ENCODE measurements at places on chromosomes 3 and 15.

GRCh38 chr15:62840526-62841268, 201.8 kb upstream of the TPM1 start:
- DNase-seq, result no peak

GRCh38 chr3:165799026-165799425, 38.2 kb downstream of the BCHE start:
- no peak for DNase-seq

DNA sequence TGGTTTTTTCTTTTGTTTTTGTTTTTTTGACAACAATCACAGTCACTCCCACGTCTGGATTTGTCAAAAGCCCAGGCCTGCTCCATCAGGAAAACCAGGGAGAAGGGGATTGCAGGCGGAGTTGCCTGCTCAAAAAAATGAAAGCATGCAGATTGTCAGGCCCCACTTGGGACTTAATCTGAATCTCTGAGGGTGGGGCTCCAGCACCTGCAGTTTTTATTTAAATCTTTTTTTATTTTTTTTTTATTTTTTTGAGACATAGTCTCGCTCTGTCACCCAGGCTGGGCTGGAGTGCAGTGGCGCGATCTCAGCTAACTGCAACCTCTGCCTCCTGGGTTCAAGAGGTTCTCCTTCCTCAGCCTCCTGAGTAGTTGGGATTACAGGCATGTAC, 140.9 kb downstream of the FOXP1 start:
- no peak for DNase-seq

DNA sequence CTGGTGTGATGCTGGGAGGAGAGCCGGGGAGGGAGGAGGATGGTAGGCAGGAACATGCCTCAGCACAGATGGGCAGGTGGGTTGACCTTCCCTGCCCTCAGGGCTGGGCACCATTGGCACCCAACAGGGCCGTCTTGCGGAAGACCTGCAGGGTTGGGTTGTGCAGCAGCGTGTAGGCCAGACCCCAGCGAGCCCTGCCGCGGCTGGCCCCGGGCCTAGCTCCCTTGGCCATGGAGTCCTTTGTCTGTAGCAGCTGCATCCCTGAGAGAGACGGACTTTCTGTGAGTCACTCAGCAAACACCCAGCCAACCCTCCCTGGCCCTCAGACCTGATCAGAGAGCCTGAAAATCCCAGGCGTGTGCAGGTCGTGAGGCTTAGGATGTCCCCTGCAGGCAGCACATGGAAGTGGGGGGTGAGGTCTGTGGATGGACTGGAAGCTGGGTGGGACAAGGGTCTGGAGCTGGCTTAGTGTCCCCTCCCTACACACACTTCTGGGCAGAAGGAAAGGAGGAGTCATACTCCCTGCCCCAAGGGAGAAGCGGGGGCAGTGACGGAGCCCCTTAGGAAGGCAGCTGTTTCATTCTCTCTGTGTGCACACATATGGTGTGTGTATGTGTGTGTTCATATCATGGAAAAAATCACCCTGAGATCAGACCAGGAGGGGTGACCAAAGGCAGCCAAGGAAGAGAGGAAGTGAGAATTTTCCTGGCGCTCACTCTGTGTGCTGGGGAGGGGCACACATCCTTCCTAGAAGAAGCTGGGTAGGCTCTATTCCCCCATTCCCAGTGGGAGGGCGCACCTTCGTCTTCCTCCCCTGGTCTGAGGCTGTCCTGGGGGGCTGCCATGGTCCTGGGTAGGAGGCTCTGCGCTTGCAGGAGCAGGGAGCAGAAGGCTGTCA, 6.7 kb downstream of the ISLR start:
- no peak for DNase-seq

DNA sequence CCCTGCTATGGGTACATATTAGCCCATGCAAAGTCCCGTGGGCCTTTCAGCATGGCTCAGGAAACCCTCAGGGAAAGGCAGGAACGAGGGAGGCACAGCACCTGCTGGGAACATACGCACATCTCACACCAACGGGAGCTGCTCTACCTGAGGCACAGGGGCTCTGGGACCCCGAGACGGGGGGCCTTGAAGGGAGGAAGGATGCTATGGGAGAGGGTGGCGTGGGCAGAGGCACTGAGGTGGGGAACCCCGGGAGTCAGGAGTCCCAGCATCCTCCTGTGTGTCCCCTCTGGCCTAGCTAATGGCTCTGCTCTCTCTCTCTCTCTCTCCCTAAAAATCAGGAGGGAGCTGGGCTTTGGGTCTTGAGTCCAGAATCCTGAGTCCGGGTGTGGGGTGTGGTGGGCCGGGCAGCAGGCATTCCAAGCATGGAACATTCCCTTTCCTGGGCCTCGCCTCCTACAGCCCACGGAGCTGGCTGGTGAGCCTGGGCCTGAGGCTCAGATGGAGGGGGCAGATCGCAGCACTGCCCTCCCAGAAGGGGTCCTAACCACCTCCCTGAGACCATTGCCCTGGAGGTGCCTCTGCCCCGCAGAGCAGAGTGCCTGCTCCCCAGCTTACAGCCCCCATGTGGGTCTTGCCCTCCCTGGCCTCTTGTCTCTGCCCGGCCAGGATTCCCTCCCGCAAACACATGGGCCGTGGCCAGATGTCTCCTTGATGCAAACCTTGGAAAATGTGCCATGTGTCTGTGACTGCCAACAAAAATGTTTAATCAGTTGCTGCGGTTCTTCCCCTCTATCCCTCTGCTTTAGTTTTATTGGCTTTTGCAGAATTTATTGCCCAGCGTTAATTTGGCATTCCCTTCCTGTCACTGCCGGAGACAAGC, 101.6 kb downstream of the TMEM266 start:
- DNase-seq, result no peak

DNA sequence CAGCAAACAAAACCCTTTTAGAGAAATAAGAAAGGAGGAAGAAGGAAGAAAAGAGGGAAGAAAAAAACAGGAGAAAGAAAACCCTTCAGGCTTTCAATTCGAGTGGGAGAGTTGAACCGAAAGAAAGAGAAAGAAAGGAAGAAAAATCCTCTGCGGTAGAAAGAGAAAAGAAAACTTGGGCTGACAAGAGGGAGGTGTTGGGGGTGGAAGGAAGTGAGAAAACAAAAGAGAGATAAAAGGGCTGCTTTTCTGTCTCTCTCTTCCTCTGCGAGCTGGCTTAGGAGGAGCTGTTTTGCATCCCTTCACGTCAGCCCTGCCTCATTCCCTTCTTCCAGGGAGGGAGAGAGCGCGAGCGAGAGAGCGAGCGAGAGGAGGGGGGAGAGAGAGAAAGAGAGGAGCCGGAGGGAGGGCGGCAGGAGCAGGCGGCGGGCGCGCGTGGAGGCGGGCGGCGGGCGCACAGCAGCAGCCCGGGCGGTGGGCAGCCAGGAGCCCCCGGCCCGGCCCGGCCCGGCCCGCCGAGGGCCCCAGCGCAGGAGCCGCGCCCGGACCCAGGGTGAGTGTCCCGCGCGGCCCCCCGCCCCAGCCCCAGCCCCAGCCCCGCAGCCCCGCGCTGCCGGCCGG, at the start of gene ZNF710:
Gene ZNF710, plus strand, starts transcription at position 263 of the 621 bp plus-strand sequence. CDS start 65,814 bp downstream, outside the sequence.
- DNase-seq, result no peak

DNA sequence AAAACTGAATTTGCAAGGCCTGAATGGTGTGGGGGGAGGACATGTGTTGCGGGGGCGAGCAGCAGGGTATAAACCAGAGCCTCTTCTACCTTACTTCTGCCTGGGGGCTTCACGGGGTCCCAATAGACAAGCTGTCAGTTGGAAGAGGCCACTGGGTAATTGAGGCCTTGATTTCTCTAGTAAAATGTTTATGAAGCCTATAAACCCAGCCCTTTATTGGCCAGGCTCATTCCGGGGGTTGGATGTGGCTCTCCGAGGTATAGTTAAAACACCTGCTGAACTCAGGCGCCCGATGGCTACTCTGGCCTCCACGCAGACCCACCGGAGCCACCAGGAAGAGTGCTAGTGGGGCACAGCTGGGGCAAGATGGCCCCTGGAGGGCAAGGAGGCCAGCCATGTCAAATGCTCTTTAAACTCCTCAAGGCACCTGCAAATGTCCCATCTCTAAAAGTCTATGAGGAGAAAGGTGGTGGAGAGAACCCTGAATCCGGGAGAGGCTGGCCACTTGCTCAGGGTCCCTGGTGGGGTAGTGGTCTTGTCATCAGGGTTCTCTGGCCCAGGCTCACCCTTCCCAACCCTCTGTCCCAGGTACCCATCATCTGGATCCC, 34.3 kb downstream of the IGDCC3 start:
- DNase-seq, result no peak

- no peak for DNase-seq
These were observed 231.0 kb upstream of the RASGRP1 start for GRCh38 chr15:38795471-38796245.

GRCh38 chr3:104176706-104177105, 1190.0 kb upstream of the ALCAM start:
- no peak for DNase-seq

- no peak for DNase-seq
These were observed 9.3 kb downstream of the WWTR1 start for GRCh38 chr3:149648525-149648924.

GRCh38 chr15:65824941-65825544, 33.0 kb upstream of the DENND4A start:
- no peak for DNase-seq

DNA sequence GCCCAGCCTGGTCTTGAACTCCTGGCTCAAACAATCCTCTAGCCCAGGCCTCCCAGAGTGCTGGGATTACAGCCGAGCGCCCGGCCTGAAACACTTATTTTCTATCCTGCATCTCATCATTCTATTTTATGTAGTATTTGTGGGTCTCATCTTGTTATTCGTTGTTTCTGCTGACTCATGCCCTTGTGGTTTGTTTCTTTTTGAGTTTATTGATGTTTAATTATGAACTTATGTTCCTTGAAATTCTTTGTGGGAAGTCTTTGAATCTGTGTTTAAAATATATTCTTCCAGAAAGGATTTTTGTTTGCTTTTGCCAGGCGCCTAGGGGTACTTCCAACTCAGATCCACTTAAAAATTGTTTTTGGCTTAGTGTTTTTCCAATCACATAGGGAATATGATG, 78.3 kb upstream of the C15orf39 start:
- no peak for DNase-seq

DNA sequence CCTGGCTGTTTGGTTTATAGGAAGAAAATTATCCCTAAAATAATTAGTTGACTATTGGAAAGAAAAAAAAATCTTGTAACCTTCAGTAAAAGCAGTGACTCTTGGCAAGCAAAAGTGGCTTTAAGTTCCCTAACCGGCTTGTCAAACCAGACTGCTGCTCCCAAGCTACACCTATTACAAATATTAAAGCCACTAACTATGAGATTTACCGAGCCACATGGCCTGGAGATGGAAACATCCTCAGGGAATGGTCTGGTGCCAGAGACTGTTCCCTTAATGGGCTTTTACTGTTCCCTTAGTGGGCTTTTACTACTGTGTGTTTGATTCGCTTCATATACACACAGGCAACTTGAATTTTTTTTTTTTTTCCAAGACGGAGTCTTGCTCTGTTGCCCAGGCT, 35.9 kb upstream of the ZNF774 start:
- DNase-seq, result no peak

- DNase-seq, result no peak
These were observed 9.7 kb upstream of the ACSBG1 start for GRCh38 chr15:78244101-78244500.

DNA sequence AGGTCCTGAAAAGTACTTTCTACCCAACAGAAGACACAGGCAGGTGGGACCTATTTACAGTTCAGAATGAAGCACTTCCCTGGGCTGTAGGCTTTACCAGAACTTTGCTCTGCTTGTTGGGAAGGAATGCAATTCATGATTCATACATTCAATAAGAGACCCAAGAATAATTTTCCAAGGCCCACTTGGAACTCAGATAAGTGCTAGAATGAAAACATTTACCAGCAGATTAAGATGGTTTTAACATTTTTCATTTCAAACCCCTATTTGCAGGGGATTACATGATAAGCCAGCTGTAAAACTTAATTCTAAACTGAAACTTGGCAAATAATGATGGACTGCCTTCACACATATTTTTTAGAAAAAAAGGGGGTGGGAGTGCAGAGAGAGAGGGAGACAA, 417.2 kb downstream of the ERC2 start:
- no peak for DNase-seq

- no peak for DNase-seq
These were observed 39.5 kb upstream of the CHRNB4 start for GRCh38 chr15:78680431-78681075.

- no peak for DNase-seq
These were observed 59.7 kb downstream of the PDCD6IP start for GRCh38 chr3:33858131-33858530.

DNA sequence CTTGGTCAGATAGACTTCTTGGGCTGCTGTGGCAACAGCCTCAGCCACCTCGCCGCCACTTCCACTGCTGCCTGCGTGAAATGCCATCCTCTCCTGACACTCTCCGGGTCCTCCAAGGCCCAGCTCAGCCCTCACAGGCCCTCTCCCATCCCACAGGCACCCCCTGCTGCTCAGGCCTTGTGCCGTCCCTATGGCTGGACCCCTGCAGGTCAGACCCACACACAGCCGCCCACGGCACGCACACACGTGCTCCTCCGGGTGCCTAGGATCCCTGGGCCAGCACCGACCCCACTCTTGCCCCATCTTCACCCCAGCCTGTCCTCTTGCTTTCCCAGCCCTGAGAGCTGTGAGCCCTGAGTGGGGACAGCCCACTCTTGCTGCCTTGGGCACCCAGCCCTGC, 19.7 kb downstream of the CFAP100 start:
- DNase-seq, result no peak

DNA sequence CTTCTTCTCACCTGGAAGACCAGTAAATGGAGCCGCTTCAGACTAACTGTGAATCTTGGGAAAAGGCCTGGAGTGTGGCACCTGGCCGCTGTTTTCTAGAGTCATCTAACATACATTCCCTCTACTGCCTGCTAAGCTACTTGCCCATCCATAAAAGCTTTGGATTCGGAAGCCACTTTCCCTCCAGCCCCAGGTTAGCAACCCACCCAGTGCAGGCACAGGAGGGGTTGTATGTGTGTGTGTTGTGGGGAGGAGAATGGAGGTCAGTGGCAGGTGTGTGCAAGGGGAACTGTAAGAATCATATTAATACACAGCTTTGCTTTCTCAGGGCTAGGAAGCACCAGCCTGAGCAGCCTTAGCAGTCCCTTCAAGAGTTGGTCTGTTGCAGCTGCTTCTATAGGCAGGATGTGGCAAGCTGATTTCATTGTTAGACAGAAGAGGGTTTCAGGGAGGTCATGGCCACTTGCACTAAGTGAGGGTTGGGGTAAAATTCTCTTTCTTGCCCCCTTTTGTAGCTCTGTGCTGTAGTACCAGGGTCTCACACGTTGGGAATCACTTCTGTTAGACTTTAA, 8.9 kb downstream of the NSUN3 start:
- no peak for DNase-seq

GRCh38 chr15:94576889-94577533, 345.6 kb downstream of the MCTP2 start:
- DNase-seq, result no peak
